ENCODE measurements at places on chromosomes 16 and 17. TPM values are rescaled to one million over a fixed set of nuclear protein-coding genes. Genes with fewer than 3 reads are reported as not detected.

Gene RMI2
- 12.6 TPM for polyA plus RNA-seq

GRCh38 chr16:53414381-53414780 lies 19.9 kb upstream of the RBL2 start:
- no peaks in the 10 kb centered on the region for H3K4me1 ChIP-seq
- no peak overlapping the region for H3K27ac ChIP-seq
- no peak overlapping the region for H3K4me3 ChIP-seq
- H3K36me3 ChIP-seq: no peaks in the 10 kb centered on the region

Gene KIF19
- not detected for polyA plus RNA-seq

Gene DNAI2
- polyA plus RNA-seq: not detected

GRCh38 chr17:44608727-44609435 lies 47.4 kb upstream of the MEIOC start:
- DNase-seq: no peak
- no peak overlapping the region for H3K27ac ChIP-seq
- H3K4me1 ChIP-seq: peaks cover 8% of the 10 kb centered on the region
- H3K4me3 ChIP-seq: no peak overlapping the region
- H3K36me3 ChIP-seq: no peaks in the 10 kb centered on the region

DNA sequence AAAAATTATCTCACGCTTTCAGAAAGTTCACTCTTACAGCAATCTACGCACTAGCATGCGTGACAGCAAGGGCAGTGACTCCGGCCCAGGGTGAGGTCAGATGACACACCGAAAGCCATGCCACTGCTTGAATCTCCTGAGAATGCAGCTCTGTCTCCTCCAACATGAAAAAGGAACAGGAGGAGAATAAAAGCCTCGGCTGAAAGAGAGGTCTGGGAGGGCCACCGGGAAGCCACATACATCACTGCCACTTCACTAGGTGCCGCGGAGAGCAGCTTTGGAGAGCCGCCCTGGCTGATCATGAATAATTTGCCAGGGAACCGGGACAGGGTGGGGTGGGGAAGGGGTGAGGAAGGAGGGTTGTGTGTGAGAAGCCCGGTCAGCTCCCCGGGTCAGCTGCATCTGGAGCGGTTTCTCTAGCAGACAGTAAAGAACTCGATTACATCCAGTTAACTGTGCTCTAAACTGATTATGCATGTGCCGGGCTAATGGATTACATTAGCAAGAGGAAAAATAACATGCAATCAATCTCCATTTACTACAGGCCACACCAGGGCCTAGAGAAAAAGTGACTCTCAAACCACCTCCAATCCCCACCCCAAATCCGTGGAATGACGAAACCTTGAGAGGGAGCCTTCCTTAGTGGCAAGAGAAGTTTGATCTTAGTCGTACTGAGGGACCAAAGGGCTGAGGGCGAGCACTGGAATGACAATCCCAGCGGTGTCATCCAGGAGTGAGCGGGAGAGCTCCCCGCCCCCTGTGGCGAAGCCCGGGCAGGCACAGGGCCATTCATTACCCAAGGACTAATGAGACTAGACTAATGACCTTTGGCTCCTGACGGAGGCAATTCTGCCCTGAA lies 100.3 kb downstream of the ZFHX3 start:
- H3K27me3 ChIP-seq: no peaks in the 10 kb centered on the region
- H3K27ac ChIP-seq: peak overlapping the region; percentile 59
- DNase-seq: peak; percentile 27
- peaks cover 9% of the 10 kb centered on the region for H3K36me3 ChIP-seq

Gene STH
- not detected for polyA plus RNA-seq

Gene KRTAP9-2
- not detected for polyA plus RNA-seq

Gene HASPIN
- 4.9 TPM for polyA plus RNA-seq

GRCh38 chr17:69043098-69043734 lies 17.5 kb downstream of the ABCA9 start:
- DNase-seq: no peak
- no peak overlapping the region for H3K4me3 ChIP-seq
- H3K27ac ChIP-seq: no peak overlapping the region
- no peaks in the 10 kb centered on the region for H3K27me3 ChIP-seq

Gene TBC1D3G
- not detected for polyA plus RNA-seq

DNA sequence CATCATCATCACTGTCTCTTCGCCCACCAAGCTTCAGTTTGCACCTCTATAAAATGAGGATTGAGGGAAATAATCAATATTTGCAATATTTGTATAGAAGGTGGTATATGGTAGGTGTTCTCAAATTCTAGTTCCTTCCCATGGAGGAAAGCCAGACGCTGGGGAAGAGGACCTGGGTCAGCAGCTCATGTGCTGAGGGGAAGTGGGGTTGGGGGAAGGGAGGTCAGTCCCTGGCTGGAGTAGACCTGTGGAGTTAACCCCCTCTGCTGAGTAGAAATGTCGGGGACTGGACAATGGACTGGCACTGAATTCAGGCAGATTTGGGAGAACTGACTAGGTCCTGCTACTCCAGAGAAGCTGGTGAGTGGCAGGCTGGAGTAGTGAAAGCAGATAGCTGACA lies 12.8 kb upstream of the ITGB3 start:
- H3K4me1 ChIP-seq: peaks cover 14% of the 10 kb centered on the region
- no peaks in the 10 kb centered on the region for H3K27me3 ChIP-seq
- H3K4me3 ChIP-seq: no peak overlapping the region
- H3K27ac ChIP-seq: peak overlapping the region; percentile 43

DNA sequence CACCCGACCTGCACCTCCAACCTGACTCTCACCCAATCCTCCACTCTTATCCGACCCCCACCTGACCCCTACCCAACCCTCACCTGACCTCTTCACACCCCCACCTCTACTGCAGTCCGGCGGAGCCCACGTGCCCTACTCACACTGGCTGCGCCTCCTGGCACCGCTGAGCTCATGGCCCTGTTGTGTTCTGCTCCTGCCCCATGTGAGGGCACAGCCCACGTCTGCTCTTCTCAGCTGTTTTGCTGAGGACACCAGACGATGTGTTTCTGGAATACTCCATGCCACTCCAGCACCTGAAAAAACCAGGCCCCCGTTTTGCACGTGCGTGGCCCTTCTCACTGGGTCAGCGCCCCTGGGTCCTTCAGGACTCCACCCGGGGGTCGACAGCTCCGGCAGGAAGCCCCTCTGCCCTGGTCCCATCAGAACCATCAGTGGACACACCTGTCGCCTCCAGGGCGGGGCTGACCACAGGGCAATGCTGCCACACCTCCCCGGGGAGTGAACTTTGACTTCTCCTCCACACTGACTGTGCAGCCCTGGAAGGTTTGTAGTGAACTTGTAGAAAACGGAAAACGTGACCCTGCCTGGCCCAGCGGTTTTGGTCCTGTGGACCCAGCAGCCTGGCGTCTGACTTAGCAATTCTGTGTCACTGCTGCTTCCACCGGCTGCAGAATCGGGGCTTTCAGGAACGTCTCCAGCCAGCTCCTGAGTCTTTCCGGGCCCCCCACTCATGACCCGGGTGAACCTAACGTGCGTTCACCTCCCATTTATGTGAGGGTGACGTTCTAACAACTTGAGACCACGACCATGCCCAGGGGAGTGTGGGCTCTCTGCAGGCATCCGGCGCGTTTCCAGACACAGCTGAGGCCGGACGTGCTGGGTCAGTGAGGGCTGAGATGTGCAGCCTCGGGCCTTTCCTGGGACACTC lies 5.7 kb upstream of the RAB40B start:
- no peak overlapping the region for H3K27ac ChIP-seq
- DNase-seq: no peak
- H3K36me3 ChIP-seq: no peaks in the 10 kb centered on the region

GRCh38 chr16:56869513-56870275 lies 4.7 kb downstream of the SLC12A3 start:
- no peaks in the 10 kb centered on the region for H3K36me3 ChIP-seq
- no peak for DNase-seq
- no peak overlapping the region for H3K27ac ChIP-seq
- H3K27me3 ChIP-seq: no peaks in the 10 kb centered on the region
- H3K4me3 ChIP-seq: no peak overlapping the region
- no peaks in the 10 kb centered on the region for H3K4me1 ChIP-seq

GRCh38 chr16:54923055-54923473 lies 7.6 kb upstream of the IRX5 start:
- no peak overlapping the region for H3K27ac ChIP-seq
- no peaks in the 10 kb centered on the region for H3K4me1 ChIP-seq
- no peaks in the 10 kb centered on the region for H3K36me3 ChIP-seq
- no peak for DNase-seq

- DNase-seq: no peak
- H3K4me1 ChIP-seq: no peaks in the 10 kb centered on the region
- H3K36me3 ChIP-seq: no peaks in the 10 kb centered on the region
- no peak overlapping the region for H3K4me3 ChIP-seq
- no peak overlapping the region for H3K27ac ChIP-seq
Observed at GRCh38 chr17:28004344-28004743, 38.1 kb upstream of the NLK start.

Gene DHX40
- polyA plus RNA-seq: 32.6 TPM

GRCh38 chr17:81419319-81419885 lies 24.1 kb downstream of the BAHCC1 start:
- peak overlapping the region; percentile 17 for H3K4me3 ChIP-seq
- H3K4me1 ChIP-seq: peaks cover 59% of the 10 kb centered on the region
- H3K27me3 ChIP-seq: no peaks in the 10 kb centered on the region
- DNase-seq: peak; percentile 90
- peak overlapping the region; percentile 91 for H3K27ac ChIP-seq

GRCh38 chr17:48624544-48625494 lies 1.3 kb downstream of the HOXB9 start:
- H3K27ac ChIP-seq: no peak overlapping the region
- H3K36me3 ChIP-seq: no peaks in the 10 kb centered on the region
- DNase-seq: no peak
- H3K27me3 ChIP-seq: peaks cover 99% of the 10 kb centered on the region
- peaks cover 4% of the 10 kb centered on the region for H3K4me1 ChIP-seq

Gene CCR7
- 0.10 TPM for polyA plus RNA-seq

DNA sequence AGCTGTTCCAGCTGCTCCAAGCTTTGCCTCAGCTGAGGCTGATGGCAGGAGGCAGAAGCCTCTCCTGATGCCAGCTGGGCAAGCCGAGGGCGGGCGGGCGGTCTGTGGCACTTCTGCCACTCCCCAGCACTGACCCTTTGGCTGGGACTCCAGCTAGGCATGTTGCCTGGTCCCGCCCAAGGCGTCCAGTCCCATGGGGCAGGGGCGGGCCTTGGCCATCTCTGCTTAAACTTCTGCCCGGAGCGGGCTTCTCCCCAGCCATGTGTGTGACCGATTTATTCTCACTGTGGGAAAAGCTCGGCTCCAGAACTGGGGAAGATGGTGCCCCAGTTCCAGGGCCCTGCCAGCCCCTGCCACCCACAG lies 349.1 kb downstream of the SEC14L1 start:
- no peak overlapping the region for H3K27ac ChIP-seq
- peaks cover 51% of the 10 kb centered on the region for H3K36me3 ChIP-seq
- no peaks in the 10 kb centered on the region for H3K27me3 ChIP-seq
- no peak overlapping the region for H3K4me3 ChIP-seq
- peaks cover 2% of the 10 kb centered on the region for H3K4me1 ChIP-seq

Gene SNAI3
- polyA plus RNA-seq: not detected

GRCh38 chr16:70158261-70158939 lies 15.2 kb upstream of the CLEC18C start:
- DNase-seq: no peak
- peaks cover 14% of the 10 kb centered on the region for H3K36me3 ChIP-seq
- H3K4me1 ChIP-seq: peaks cover 7% of the 10 kb centered on the region
- no peak overlapping the region for H3K27ac ChIP-seq
- no peak overlapping the region for H3K4me3 ChIP-seq

DNA sequence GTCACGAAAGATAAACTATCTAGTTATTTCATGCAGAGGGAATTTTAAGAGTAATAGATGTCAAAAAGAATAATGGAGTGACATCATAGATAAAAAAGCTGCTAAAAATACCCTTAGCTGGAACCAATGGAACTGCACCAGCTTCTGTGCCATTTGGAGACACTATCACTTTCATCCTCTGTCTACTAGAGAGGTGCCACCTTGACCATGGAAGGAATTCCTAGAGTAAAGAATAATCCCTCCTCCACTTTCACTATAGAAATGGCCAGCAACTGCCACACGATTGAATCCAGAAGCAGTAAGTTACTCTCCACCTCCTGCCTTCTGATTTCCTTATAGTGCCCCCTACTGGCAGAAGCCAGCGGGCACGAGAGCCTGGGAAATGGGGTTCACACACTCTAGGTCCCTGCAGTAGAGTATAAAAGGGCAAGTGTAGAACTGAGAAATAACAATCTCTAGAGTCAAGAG lies 2.8 kb upstream of the ALDH3A2 start:
- H3K27ac ChIP-seq: no peak overlapping the region
- peaks cover 12% of the 10 kb centered on the region for H3K4me1 ChIP-seq
- H3K27me3 ChIP-seq: peaks cover 8% of the 10 kb centered on the region
- no peaks in the 10 kb centered on the region for H3K36me3 ChIP-seq
- no peak overlapping the region for H3K4me3 ChIP-seq

DNA sequence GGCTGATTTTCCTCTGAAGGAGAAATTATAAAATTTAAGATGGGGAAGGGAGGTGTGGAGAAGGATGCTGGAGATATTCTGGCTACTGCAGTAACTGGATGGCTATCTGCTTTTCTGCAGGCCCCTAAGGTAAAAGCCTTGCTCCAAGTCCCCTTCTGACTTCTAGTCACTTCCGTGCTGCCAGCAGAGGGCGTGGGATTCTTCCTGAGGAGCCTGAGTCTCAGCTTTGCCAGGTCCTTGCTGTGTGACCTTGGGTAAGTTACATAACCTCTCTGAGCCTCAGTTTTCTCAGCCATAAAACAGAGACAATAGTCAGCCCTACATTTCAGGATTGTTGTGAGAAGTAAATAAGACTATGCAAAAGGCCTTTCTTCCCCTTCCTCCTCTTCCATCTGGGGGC lies 24.3 kb upstream of the TMEM220 start:
- H3K4me1 ChIP-seq: no peaks in the 10 kb centered on the region
- H3K27me3 ChIP-seq: no peaks in the 10 kb centered on the region
- DNase-seq: no peak
- no peak overlapping the region for H3K4me3 ChIP-seq

DNA sequence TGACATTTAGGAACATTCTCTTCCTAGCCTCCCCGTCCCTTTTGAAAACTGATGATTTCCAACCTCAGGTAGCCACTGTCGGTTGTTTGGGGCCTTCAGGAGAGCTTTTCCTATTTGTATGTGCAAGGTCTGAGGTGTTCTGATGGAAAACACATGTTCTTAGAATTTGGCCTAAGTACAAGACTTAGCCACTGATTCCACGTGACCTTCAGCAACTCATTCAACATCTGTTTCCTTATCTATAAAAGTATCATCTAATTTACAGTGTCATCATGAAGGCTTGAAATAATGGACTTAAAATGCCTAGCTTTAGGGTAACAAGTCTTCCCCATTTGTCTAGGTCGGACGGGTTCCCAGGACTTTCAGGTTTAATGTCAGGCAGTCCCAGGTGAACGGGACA lies 259.3 kb downstream of the SOX9 start:
- H3K27me3 ChIP-seq: no peaks in the 10 kb centered on the region
- H3K36me3 ChIP-seq: no peaks in the 10 kb centered on the region
- peaks cover 7% of the 10 kb centered on the region for H3K4me1 ChIP-seq

Gene CRYM
- 0.30 TPM for polyA plus RNA-seq
